ENCODE measurements at places on chromosomes 2 and 18.

DNA sequence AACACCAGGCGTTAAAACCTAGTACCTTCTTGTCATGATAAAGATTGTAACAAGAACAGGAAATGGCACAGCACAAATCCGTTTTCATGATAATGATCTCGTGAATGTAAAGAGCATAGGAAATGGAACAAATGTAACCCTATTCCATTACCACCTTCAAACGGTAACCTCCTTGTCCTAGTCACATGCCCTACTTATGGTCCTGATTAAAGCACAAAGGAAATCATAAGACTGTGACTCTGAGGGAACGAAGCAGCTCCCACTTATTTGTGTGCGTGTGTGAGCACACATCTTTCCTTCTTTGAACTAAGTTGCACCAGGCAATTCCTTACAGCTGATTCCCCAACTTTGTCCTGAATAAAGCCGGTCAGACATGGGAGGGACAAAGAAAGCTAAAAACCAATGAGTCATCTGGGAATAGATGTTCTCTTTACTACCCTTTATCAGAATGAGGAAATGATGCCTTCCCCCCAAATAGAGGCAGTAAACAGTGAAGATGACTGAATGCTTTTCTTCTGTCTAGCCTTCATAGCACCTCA, 192.6 kb downstream of the IKZF2 start:
- DNase-seq, result no peak

DNA sequence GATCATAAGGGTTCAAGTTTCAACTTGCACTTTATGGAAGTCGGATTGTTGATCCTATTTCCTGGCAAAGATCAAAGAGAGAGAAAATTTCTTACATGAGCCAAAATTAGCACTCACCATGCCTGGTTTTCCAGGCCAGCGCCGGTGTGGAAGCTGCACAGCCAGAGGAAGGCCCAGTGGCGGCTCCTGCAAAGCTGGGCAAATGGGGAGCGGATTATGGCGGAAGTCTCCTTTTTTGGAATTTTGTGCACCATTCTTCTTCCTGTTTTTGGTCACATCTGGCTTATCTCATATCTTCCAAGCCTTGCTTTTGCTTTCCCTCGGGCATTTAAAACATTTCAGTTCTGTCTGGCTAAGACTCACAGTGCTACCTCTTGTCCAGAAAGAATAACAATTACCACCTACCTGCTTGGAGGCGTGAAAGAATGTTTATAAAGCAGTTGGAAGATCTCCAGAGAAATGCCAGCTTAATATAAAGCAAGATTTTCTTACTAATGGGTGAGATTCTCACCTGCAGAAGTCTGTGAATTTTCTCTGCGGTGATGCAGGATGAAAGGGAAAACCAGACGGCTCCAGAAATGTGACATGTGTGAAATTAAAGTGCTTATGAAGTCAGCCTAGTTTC, 94.3 kb downstream of the ASAP2 start:
- DNase-seq, result no peak

DNA sequence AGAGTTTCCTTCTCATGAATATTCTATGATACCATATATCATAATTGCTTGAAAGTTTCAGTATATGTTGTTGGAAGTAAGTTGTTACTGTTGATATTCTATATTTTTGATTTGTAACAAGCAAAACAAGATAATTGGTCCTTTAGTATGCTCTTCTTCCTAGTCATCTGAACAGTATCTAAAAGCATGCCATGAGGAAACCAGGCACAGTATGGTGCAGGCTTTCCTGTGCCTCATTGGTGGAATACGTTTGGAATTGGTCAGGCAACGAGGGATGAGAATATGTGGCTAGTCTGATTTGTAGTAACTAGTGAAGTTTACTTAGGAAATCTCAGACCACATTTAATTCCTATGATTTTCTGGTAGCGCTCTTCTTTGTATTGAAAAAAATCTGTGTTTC, 22.8 kb downstream of the ASXL3 start:
- DNase-seq, result no peak

GRCh38 chr2:62383846-62384245, 122.1 kb downstream of the TMEM17 start:
- no peak for DNase-seq

GRCh38 chr2:179478771-179479170, 214.1 kb upstream of the SESTD1 start:
- no peak for DNase-seq

- no peak for DNase-seq
These were observed 35.7 kb downstream of the KANSL3 start for GRCh38 chr2:96602330-96602823.

GRCh38 chr2:72040629-72041571, 106.8 kb downstream of the CYP26B1 start:
- DNase-seq, result no peak

All from fibroblast of skin of left biceps (primary cell).